AG09319 (cell line): ENCODE measurements at places on chromosomes 3 and 15.

DNA sequence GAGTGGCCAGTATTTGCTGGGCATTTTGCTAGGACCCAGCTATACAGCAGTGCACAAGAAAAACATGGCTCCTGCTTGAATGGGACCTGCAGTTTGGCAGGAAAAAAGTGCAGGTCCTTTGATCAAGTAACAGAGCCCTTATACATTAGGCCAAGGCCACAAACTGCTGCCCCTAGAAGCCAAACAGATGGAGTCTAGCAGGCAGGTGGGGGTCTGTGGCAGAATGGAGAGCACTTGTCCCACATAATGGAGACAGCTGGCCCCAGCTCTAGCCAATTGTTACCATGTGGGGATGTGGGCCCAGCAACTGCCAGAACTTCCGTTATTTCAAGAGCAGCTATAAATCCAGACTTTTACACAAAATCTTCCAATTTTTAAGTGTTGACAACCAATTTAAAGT, 79.3 kb downstream of the SHQ1 start:
- no peak for DNase-seq

GRCh38 chr15:25439369-25439836, 579 bp upstream of the UBE3A start:
- DNase-seq, result no peak

DNA sequence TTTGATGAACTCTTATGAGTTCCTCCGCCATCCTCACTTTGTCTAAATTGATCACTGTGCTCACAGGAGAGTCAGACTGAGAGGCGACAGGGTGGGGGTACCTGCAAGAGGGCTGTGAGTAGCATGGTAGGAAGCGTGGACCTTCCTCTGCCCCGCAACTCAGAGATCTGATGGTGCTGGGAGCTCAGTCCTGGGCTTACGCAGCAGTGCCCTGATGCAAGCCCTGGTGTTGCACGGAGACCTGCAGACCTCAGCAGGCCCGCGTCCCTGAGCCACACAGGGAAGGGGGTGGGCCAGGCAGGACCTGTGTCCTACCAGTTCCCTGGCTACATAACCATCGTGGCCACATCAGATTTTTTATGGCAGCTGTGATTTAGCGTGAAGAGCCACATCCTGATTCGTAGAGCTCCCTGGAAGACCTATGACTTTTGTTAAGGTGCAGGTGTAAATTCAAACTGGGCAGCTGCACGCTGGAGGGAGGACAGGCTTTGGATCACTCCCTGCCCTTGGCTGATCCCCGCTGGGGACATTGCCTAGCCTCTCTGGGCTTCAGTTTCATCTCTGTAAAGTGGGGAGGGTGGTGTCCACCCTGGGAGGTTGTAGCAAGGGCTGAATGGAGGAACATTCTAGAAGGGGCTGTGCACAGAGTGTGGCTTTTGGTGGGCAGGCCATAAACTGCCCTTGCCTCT, 176.1 kb downstream of the KLF13 start:
- DNase-seq, result no peak

- DNase-seq, result no peak
Observed at GRCh38 chr15:70670680-70671079, 92.7 kb downstream of the UACA start.

- DNase-seq, result no peak
Observed at GRCh38 chr3:12545473-12545791, at the start of gene MKRN2OS. Gene MKRN2OS, minus strand, starts transcription at chr3:12545499. Its CDS starts 35 bp downstream, at chr3:12545464.

GRCh38 chr3:126746395-126747177, 42.5 kb downstream of the CHCHD6 start:
- DNase-seq, result no peak

DNA sequence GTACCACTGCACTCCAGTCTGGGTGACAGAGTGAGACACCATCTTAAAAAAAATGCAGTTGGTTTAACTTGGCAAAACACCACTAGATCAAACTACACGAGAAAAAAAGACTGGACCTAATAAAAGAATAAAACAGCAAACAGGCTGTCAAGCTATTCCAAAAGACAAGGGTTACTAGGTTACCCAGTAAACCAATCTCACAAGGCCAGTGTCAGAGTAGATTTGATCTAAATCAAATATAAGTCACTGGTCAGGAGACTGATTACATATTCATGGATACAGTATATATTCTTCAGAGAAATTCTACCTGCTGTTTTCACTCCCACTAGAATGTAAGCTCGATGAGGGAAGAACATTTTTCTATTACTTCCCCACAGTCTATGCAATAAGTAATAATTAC, 2.5 kb upstream of the GANC start:
- DNase-seq, result no peak
